ENCODE measurements at places on chromosomes 3 and 15. TPM values are rescaled to one million over a fixed set of nuclear protein-coding genes. Genes with fewer than 3 reads are reported as not detected.
A peak's percentile ranks its signal among the peaks of the same experiment; 100 is the strongest.

DNA sequence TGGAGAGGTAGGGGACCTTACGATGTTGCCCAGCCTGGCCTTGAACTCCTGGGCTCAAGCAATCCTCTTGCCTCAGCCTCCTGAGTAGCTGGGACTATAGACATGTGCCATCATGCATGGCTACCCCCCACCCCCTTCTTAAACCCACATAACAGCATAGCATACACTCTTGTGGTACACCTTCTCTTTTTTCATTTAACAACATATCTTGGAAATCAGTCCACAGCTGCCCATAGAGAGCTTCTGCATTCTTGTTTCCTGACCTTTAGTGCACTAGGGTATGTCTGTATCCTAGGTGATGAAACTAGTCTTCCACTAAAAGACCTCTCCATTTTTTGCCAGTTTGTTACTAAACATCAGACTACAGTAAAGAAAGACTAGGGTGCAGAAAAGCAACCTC is 33.0 kb downstream of the SLC28A1 start:
- DNase-seq = no peak

PLSCR5 gene
- polyA plus RNA-seq = not detected

PCSK6 gene
- polyA plus RNA-seq = 9.8 TPM

FEZF2 gene
- not detected for polyA plus RNA-seq

MST1 gene
- polyA plus RNA-seq = 16.7 TPM

ZNF654 gene
- 9.2 TPM for polyA plus RNA-seq

DNA sequence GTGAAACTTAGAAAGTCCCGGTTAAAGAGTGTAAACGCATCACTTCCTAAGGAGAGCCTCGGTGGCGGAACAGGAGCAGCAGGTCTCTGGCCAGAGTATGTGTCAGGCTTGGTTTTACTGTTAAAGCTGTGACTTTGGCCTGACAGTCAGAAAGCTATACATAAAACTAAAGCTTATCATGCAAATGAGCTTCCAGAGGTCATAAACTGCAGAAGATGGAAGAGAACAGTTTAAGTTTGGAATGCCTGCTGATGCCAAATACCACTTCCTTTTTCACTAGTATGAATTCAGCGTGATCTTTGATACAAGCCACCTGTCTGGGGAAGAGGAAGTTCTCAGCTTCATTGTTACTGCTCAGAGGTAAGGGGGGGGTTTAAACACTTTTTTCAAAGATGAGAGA is 125.1 kb upstream of the CTDSPL start:
- no peak for DNase-seq

CATSPER2 gene
- 2.5 TPM for polyA plus RNA-seq

FBXL22 gene
- 38.4 TPM for polyA plus RNA-seq

DNA sequence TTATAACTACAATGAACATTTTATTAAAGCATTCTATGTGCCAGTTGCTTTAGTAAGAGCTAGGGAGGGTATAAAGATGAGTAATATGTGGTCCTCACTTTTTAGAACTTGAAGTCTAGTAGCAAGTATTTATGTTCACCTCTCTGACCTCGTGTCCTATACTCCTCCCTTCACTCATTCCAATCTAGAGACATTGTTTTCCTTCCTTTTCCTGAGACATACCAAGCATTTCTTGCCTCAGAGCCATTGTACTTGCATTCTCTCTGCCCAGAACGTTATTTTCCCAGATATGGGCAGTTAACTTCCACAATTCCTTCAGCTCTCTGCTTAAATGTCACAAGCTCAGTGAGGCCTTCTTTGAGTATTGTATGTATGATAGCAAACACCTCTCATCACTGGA is 408.6 kb downstream of the PDCD6IP start:
- DNase-seq = no peak

DNA sequence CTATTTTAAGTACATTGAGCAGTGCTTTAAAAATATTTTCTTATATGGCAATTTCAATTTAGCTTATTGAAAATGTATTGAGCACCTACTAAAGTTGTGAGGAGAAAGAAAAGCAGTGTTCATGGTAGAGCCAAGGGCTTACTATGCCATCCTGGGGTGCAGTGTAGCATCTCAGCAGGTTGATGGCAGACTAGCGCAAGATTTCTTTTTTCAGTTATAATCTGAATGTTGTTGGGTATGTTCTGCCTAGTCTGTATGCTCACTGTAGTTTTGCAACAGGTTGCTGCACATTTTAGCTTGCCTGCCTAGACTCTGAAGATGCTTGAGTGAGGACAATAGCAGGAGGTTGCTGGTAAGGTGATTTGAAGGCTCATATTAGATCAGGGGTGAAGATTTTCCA is 103.1 kb upstream of the UNC13C start:
- DNase-seq = no peak

RASGRP1 gene
- polyA plus RNA-seq = 0.54 TPM

DNA sequence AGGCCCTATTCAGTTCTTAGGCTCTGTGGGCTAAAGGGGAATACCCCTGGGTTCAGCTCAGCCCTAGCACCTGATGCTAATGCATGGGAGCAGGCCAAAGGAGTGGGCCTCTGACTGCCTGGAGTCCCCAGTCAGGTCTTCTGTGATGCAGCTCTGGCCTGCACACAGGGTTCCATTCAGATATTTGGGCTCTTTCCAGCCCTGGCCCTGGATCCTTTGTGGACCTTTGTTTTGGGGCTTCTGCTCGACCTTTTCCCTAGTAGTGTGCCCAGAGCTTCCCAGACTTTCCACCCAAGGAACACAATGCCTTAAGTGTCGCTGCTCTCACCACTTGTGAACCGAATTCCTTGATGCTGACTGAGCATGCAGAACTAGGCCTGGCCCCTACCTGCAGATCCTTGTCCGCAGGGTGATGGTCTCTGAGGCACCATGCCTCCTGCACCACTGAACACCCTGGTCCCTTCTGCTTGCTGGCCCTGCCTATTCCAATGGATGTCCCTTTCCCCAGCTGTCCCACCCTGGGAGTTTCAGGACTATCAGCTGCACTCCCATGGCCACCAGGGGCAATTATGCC is 5.1 kb downstream of the SEC13 start:
- no peak for DNase-seq

TRH gene
- not detected for polyA plus RNA-seq

GRCh38 chr3:76177610-76178009 is 392.3 kb upstream of the ZNF717 start:
- no peak for DNase-seq

DNA sequence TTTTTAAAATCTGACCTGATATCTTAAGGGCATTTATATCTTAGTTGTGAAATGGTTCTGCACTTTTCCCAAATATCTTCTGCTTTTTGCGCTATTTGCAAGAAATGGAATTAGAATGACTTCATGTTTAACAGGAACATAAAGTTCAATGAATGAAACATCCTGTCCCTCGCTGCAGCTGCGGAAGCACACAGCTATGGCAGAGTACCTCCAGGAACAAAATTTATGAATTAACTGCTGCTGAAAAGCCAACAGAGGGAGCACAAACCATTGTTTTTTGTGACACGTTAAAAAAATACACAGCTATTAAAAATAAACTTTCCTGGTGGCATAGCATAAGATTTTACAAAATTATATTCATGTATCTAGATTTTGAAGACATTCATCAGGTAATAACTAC is 404.4 kb upstream of the MDFIC2 start:
- DNase-seq = peak; percentile 33

- DNase-seq = no peak
Observed at GRCh38 chr3:19702416-19703078, 231.5 kb downstream of the EFHB start.

SPINK8 gene
- not detected for polyA plus RNA-seq

GRCh38 chr3:146747051-146747450 is 141.9 kb upstream of the PLSCR5 start:
- DNase-seq = no peak

- no peak for DNase-seq
Observed at GRCh38 chr3:113625834-113626233, 70.6 kb downstream of the USF3 start.

DNA sequence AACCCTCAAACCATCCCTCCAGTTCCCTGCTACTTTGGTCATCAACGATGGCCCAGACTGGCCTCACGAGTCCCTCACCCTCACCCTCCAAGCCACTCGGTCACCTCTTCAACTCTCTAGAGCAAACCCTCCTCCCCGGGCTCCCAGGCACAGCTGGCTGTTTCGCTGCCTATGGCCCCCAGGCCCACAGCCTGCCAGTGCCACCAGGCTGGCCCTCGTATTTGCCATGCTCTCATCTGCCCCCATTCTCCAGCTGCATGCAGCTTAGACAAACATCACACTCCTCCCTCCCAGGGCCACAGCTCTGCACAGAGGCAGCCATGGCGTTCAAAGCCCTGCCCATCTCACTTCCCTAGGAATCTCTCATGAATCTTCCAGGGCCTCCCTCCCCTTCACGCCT is 13.8 kb downstream of the RAB43 start:
- no peak for DNase-seq

Data from hindlimb muscle (tissue), 1 donor.